Activated CD4-positive, alpha-beta T cell treated with anti-CD3 and anti-CD28 coated beads, Interleukin-2, amount 50 U/mL, for 24 hours (primary cell): ENCODE measurements at places on chromosomes 4 and X.

DNA sequence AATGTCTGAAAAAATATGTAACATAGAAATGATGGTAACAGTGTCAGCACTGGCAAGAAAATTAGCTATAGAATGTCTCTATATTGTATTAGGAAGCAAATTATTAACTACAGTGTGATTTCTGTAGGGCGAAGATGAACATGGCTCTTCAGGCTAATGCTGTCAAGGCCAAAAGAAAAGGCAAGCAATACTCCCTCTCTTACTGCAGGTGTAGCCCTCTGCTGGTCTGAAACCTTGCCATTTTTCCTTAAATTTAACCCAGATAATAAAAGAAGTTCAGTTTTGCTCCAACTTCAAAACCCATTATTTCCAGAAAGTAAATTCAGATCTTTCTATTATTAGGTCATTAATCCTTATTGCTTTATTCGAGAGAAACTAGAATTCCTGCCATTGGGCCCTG lies 215.9 kb downstream of the LRBA start:
- DNase-seq, result no peak

DNA sequence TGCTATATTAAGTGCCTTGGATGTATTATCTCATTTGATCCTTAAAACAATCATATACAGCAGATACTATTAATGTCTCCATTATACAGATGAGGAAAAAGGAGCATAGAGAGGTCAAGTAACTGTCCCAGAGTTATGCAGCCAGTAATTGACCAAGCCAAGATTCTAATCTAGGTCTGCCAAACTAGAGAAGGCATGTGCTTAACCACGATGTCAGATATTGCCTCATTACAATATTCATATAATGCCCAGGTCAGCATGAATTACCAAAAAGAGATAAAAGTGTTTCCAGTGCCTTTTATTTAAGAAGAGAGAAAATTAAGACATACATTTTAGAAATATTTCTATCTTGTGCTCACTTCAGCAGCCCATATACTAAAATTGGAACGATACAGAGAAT lies 7.1 kb downstream of the ARHGEF6 start:
- no peak for DNase-seq

DNA sequence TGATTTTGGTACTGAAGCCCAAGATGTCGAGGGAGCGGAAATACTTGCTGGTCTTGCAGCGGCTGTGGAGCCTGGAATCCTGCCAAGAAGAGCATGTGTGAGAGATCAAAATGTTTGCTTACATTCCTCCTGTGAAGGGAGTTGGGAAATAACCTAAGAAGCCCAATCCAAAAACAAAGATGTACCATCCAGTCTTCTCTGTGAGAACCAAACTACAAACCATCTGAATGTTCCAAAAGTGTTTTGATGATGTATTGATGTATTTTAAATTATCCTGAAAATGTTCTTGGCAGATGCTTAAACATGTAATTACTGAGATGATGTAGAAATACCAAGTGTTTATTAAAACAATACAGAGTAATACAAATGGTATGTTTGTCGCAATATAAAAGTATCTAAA lies 10.1 kb upstream of the ADH1A start:
- no peak for DNase-seq

- no peak for DNase-seq
Measured at GRCh38 chr4:7630568-7631287, 196.0 kb upstream of the PSAPL1 start.

- DNase-seq, result peak; percentile 67
Measured at GRCh38 chr4:84582302-84582987, 482 bp upstream of the CDS1 start.

GRCh38 chr4:78599931-78600375 lies 48.4 kb downstream of the ANXA3 start:
- no peak for DNase-seq

GRCh38 chr4:125735102-125735501 lies 420.3 kb downstream of the FAT4 start:
- DNase-seq, result no peak

GRCh38 chr4:43485196-43485595 lies 592.7 kb downstream of the GRXCR1 start:
- DNase-seq, result no peak

GRCh38 chrX:149370097-149370496 lies 135.0 kb downstream of the IDS start:
- no peak for DNase-seq

GRCh38 chrX:13797512-13797911 lies 19.4 kb downstream of the GPM6B start:
- DNase-seq, result no peak

GRCh38 chr4:94852616-94853015 lies 94.9 kb downstream of the BMPR1B start:
- no peak for DNase-seq

- no peak for DNase-seq
Measured at GRCh38 chr4:20026456-20026855, 225.2 kb upstream of the SLIT2 start.

GRCh38 chr4:60522265-60522664 lies 677.9 kb upstream of the ADGRL3 start:
- no peak for DNase-seq

GRCh38 chr4:187921946-187922623 lies 73.5 kb upstream of the ZFP42 start:
- DNase-seq, result no peak

DNA sequence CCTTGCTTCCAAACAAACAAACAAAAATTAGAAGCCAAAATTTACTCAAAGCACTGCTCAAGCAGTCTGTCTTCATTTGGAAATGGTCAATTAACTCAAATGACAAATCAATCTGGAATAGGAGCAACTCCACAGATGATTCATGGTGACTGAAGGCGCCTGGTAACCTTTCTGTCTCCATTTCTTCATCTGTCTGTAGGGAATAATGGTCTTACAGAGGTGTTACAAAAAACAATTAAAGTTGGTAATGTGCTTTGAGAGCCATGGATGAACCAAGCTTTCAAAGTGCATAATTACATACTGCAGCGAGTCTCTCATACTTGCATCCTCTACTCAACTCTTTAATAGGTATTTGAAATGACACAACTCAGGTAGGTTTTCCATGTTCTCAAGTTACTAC lies 38.3 kb upstream of the STAG2 start:
- DNase-seq, result no peak

DNA sequence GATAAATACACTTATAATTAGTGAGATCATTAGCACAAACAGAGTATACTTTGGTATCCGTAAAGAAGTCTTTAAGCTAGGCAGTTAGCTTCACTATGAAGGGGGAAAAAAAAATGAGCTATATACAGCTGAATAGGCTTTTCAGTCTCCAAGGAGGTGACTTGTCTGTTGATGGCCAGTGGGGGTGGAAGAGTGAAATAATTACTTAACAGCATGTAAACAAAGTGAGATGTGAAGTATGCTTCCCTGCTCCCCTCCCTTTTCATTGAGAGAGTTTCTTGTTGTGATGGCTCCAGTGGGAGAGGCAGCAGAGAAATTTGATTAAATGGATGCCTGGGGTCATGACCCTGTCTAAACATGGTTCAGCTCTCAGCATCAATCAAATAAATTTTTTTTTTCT lies 180.9 kb downstream of the DACH2 start:
- DNase-seq, result no peak

DNA sequence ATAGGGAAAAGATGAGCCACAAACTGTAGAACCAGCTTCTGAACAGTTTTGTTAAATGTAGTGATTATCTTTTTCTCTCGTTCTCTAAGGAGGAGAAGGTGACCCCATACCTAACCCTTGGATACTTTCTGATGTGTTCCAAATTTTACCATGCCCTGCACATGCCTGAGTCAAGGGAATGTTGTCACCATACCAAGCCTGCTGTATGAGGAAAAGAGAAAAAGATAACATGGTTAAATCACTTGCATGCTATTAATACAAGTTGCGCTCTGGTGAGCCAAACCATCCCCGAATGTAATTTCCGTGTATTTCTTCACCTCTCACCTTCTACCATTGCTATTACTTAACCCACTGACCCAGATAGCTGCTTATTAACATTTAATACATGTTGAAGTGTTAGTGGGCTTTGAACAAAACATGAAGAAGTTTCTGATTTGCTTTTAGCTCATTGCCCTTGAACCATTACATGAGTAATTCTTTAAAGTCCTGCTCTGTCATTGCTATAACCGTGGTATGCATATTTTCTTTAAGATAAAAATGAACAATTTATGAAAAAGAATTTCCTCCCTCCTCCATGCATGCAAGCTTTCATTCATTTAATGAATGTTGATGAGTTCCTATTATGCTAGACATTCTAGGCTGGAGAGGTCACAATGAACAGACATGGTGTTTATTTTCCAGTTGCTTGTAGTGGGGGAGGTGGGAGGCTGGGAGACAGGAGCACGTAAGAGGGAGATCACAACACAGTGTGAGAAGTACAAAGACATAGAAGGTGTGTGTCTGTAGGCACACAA lies 13.6 kb upstream of the KIT start:
- DNase-seq, result no peak

- no peak for DNase-seq
Measured at GRCh38 chr4:138938366-138938690, 77.3 kb upstream of the NOCT start.

- no peak for DNase-seq
Measured at GRCh38 chr4:33262824-33263223, 2542.7 kb downstream of the PCDH7 start.

- DNase-seq, result no peak
Measured at GRCh38 chr4:187396106-187396505, 599.5 kb upstream of the ZFP42 start.

- no peak for DNase-seq
Measured at GRCh38 chr4:168716406-168717129, 219.7 kb downstream of the PALLD start.

GRCh38 chr4:8473198-8473919 lies 32.8 kb downstream of the TRMT44 start:
- DNase-seq, result no peak

DNA sequence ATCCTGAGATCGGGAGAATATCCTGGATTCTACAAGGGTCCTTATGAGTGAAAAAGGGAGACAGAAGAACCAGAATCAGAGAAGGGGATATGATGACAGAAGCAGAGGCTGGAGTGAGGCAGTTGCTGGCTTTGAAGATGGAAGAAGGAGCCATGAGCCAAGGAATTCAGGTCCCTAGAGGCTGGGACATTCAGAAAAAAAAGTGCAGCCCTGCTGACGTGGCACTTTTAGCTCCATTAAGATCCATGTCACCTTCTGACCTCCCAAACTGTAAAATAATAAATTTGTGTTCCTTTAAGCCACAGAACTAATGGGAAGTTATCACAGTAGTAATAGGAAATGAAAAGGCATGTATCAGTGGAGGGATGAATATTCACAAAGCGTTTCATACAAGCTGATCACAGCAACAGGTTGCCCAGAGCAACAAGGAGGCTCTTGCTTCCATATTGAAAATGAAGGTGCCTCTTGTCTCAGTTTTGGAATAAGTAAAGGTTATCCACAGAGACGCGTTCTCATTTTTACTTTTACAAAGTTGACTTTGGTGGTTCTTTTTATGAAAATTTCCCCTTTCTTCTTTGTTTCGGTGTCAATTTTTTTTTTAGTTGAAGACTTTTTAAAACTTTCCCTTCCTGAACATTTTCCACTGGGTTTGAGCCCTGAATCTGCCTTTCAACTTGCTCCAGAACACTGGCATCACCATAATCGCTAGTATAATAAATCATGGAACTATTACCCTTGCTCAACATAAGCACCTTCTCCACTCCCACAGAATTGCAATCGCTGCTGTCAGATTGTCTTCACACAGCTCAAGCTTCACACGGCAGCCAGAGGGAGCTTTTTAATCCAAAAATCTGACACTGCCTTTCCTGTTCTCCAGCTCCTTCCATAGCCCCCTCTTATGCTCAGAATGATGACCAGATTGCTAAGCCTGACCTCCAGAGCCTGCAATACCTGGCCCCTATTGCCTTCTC lies 127.6 kb upstream of the RBPJ start:
- DNase-seq, result no peak

GRCh38 chr4:56619816-56620215 lies 61.3 kb downstream of the HOPX start:
- no peak for DNase-seq

DNA sequence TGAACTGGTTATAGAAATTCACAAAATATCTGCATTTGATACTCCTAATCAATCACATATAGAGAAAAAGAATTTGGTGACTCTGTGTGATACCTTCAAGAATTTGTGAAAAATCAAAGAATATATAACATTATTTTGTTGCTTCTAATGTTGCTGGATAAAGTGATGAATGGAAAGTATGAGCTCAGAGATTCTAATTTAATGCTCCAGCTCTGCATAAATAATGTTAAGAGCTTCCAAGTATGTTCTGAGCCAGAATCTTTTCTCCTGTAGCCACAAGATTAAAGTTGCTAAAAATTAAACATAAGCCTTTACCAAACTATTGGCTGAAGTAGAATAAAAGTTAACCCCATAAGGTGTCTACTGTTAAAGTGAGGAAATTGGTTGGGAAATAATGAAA lies 294.7 kb upstream of the CT83 start:
- DNase-seq, result no peak

DNA sequence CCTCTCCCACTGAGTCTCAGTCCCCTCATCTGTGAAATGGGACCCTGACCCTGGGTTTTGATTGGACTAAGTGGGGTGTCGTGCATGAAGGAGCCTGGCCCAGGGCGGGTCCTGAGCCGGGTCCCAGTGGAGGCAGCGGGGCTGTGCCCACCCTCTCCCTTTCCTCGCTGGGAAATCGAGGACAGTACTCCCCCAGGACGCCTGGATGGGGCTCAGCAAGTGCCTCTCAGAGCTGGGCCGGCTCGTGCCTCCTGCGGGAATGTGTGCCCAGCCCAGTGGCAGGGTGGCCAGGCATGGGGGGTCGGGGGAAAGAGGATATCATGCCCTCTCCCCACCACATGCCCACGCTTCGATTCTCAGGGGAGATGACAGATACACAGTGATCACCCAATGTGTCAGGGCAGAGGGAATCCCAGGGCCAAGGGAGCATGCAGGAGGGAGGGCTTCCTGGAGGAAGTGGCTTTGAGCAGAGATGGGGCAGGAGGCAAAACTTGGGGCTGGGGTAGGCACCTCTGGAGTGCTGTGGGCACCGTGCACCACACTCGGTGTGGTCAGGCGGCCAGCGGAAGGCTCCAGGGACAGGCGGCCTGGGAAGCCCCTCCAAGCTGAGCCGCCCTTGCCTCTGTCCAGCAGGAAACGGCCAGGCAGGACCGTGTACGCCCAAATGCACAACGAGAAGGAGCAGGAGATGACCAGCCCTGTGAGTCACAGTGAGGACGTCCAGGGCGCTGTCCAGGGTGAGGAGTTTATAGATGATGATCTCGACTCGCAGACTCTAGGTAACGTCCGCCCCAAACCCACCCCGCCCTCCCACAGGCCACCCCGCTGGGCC lies 203.0 kb downstream of the AFAP1 start:
- no peak for DNase-seq

DNA sequence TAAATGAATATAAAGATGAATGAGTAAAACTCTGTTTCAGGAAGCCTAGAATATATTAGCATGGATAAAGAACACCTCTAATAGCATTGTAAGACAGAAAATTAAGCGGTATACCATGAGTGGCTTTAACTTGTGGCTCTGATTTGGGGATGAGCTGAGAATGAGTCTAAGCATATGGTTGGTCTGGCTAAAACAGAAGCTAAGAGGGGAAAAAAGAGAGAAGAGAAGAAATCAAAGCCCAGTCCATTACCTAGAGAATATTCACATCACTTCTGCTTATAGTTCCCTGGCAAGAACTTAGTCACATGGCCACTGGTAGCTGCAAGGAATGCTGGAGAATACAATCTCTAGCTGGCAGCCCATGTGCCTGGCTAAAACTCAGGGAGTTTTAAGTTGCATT lies 414.5 kb downstream of the PRDM5 start:
- DNase-seq, result no peak

GRCh38 chr4:36206603-36207311 lies 37.6 kb downstream of the ARAP2 start:
- DNase-seq, result no peak
